ENCODE measurements at places on chromosomes 6 and 20.

GRCh38 chr20:63178889-63179686 lies 36.8 kb downstream of the YTHDF1 start:
- H3K4me1 ChIP-seq = peaks cover 28% of the 10 kb centered on the region
- no peaks in the 10 kb centered on the region for H3K36me3 ChIP-seq
- H3K27me3 ChIP-seq = peaks cover 62% of the 10 kb centered on the region
- peak; percentile 45 for DNase-seq
- H3K27ac ChIP-seq = no peak overlapping the region

DNA sequence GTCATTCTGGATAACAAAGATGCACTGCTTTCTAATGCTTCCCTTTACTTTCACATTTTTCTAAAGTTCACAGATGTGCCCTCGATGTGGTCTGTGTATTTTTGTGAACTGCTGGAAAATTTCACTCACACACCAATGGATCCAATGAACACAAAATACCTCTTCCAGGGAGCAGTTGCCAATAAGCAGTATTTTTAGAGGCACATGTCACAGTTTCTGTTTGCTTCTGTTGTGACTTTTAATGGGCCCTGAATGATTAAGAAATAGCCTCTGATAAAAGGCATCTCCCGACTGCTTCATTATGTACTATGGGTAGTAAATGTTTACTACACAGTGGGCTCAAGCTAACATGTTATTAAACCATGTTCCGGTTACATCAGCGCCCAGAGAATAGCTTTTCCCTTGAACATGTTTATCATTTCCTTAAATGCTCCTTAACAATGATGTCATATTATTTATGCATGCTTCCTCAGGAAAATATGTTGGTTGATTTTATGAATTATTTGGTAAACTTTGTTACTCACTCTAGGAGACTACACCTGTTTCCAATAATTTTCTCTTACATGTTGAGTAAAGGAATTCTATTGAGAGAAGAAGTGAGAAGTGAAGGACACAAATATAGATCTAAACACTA lies 188.0 kb downstream of the KCNQ5 start:
- no peak for DNase-seq
- H3K27me3 ChIP-seq = no peaks in the 10 kb centered on the region
- no peak overlapping the region for H3K27ac ChIP-seq
- H3K4me1 ChIP-seq = no peaks in the 10 kb centered on the region
- no peak overlapping the region for H3K4me3 ChIP-seq

DNA sequence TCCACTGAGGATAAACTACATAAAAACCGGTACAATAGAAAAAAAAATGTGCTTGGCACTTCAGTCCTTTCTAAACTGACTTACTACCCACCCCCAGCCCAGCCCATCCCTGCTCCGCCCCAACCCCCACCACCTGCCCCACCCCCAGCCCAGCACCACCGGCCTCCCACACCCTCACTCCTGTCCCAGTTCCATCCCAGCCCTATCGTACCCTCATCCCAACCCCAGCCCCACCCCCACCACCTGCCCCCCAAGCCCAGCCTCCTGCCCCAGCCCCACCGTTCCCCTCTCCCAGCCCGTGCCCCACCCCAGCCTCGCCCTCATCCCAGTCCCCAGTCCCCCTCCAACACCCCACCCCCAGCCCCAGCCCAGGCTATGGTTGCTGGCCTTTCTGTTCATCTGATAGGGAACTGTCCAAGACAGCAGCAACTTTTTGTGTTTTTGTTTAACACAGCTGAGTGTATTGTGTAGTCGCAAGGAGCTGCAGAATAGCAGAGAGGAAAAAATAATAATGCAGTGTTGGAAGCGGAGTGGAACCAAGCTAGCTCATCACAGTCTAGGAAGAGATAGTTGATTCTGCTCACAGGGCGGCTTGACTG lies 61.9 kb downstream of the SASH1 start:
- no peak overlapping the region for H3K4me3 ChIP-seq
- DNase-seq = no peak
- no peaks in the 10 kb centered on the region for H3K4me1 ChIP-seq
- H3K36me3 ChIP-seq = no peaks in the 10 kb centered on the region

DNA sequence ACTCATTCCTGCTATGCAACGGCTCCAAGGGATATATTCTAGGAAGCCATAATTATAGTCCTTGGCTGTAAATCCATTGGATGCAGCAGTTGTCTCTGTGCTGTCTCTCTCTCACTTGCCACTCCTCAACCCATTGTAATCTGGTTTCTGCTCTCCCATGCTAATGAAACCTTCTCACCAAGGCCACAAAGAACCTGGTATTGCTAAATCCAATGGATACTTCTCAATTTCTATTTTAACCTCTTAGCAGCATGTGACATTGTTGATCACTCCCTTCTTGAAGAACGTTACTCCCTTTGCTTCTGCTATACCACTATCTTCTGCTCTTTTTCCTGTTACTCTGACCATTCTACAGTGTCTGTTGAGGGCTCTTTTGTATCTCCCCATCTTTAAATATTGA lies 39.8 kb upstream of the GCLC start:
- DNase-seq = no peak
- no peaks in the 10 kb centered on the region for H3K27me3 ChIP-seq
- H3K36me3 ChIP-seq = no peaks in the 10 kb centered on the region
- H3K4me3 ChIP-seq = no peak overlapping the region
- H3K27ac ChIP-seq = no peak overlapping the region
- H3K4me1 ChIP-seq = no peaks in the 10 kb centered on the region

DNA sequence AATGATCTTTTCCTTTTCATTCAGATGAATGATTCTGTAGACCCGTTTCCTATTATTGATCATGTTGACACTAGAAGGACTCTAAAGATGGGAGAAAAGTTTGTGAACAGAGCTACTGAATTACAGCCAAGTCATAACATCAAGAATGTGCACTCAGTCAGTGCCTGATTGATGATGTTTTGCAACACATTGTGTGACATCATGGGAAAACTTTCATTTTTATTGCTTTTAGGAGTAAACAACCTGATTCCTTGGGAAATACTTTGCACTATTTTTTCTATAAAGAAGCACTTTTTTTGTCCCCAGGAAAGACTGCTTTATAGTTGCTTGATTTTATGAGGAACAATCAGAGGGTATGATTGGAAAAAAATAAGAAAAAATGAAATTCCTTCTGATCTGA lies 383.8 kb upstream of the JAG1 start:
- no peaks in the 10 kb centered on the region for H3K36me3 ChIP-seq
- H3K27ac ChIP-seq = no peak overlapping the region
- H3K27me3 ChIP-seq = no peaks in the 10 kb centered on the region
- no peak for DNase-seq
- H3K4me1 ChIP-seq = no peaks in the 10 kb centered on the region

DNA sequence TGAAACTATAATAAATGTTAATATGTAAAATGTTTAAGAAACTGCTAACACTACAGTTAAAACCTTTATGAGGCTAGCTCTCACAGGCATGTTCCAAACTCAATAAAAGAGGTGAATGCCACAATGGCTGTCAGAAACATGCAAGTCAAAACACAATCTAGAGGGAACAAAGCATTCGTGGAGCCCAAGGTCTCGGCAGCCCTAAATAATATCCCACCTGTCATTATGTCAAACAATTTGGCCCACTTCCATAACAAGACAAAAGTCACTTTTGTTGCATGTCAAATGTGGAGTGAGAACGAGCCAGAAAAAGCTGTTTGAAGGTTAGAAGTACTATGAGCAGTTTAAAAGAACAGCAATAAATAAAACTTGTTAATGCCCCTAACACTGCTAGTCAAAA lies 181.9 kb downstream of the GMDS start:
- no peak overlapping the region for H3K4me3 ChIP-seq
- no peaks in the 10 kb centered on the region for H3K27me3 ChIP-seq
- DNase-seq = no peak
- H3K36me3 ChIP-seq = no peaks in the 10 kb centered on the region
- no peaks in the 10 kb centered on the region for H3K4me1 ChIP-seq
- no peak overlapping the region for H3K27ac ChIP-seq

DNA sequence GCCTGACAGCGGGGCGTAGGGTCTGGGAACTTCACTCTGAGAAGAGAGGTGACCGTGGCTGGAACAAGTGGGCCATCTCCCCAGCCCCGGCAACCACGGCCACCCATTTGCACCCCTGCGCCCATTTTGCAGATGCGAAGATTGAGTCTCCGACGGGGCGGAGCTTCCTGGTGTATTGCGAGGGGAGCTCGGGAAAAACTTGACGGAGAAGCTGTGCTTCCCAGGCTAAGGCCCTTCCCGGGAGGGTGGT lies 653 bp downstream of the ZNF335 start:
- H3K4me3 ChIP-seq = peak overlapping the region; percentile 71
- no peaks in the 10 kb centered on the region for H3K27me3 ChIP-seq
- H3K27ac ChIP-seq = peak overlapping the region; percentile 99
- peaks cover 18% of the 10 kb centered on the region for H3K4me1 ChIP-seq
- H3K36me3 ChIP-seq = peaks cover 29% of the 10 kb centered on the region

DNA sequence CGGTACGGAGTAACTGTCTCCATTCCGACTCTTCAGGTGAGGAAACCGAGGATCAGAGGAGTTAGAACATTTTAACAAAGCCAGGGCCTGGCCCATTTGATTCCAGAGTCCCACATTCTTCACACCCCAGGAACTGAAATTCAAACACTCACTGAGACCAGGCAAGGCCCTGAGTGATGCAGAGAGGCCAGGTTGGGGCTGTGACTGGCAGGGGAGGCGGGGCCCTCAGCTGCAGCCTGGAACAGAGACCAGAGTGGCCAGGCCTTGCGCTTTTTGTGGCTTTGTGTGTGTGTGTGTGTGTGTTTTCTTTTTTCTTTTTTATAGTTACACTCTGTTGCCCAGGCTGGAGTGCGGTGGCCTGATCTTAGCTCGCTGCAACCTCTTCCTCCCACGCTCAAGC lies 57.2 kb downstream of the BCAS4 start:
- H3K4me3 ChIP-seq = no peak overlapping the region
- H3K4me1 ChIP-seq = no peaks in the 10 kb centered on the region

DNA sequence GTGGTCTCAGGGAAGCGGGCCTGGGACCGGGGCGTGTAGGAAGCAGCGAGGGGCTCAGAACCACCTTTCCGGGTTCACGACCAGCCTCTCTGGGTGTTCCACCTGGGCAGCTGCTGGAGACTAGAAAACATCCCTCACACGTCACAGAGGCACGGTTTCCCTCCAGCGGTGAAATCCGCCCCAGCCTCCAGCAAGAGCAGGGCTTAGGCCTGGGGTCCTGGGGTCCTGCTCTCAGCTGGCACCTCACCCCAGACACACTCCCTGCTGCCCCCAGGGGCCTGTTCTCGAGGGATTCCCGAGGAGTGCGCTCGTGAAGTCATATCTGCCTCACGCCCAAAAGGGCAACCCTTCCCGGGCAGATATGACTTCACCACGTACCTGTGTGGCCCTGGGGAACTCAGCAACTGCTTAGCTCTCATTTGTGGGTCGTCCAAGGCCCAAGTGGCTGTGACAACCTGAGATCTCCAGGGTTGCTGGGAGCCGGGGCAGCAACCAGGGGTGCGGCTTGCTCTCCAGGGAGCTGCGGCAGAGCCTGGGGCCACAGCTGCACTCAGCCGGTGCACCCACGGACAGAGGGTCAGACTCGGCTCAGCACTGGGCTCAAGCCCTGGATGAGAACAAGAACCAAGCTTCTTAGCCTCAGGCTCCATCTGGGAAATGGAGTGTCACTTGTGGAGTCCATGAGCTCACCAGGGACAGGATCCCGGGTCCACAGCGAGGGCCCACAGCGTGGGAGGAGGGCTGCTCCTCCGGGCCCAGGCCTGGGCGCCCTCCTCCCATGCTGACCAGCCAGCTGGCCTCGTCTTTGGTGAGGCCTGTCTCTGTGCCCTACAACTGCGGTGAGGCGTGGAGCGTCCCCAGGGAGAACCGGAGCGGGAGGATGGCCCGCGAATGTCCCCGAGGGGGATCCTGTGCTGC lies 661 bp downstream of the FNDC11 start:
- peaks cover 16% of the 10 kb centered on the region for H3K4me1 ChIP-seq
- H3K4me3 ChIP-seq = peak overlapping the region; percentile 65
- H3K27ac ChIP-seq = peak overlapping the region; percentile 72
- H3K27me3 ChIP-seq = peaks cover 3% of the 10 kb centered on the region

- H3K4me3 ChIP-seq = no peak overlapping the region
- no peak overlapping the region for H3K27ac ChIP-seq
- H3K27me3 ChIP-seq = no peaks in the 10 kb centered on the region
- H3K4me1 ChIP-seq = no peaks in the 10 kb centered on the region
Observed at GRCh38 chr20:45087814-45088213, 13.1 kb downstream of the KCNS1 start.

DNA sequence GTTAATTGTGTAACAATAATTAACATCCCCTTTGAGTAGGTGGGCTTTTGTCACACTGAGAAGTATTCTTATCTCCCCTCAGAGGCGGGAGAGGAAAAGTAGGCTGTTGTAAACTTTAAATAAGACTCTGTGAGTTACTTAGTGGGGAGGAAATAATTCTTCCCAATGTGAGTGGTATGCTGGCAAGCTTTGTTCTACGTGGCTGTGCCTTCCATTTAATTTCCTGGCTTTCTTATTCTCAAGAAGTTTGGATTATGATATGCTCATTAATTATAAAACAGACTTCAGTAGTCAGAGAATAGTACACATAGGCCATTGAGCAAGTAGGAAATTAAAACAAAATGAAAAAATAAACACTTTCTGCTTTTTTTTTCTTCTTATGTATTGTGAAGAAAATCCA lies 19.1 kb downstream of the ADGRB3 start:
- H3K27ac ChIP-seq = no peak overlapping the region
- H3K4me1 ChIP-seq = no peaks in the 10 kb centered on the region
- no peaks in the 10 kb centered on the region for H3K27me3 ChIP-seq
- no peaks in the 10 kb centered on the region for H3K36me3 ChIP-seq
- DNase-seq = no peak

DNA sequence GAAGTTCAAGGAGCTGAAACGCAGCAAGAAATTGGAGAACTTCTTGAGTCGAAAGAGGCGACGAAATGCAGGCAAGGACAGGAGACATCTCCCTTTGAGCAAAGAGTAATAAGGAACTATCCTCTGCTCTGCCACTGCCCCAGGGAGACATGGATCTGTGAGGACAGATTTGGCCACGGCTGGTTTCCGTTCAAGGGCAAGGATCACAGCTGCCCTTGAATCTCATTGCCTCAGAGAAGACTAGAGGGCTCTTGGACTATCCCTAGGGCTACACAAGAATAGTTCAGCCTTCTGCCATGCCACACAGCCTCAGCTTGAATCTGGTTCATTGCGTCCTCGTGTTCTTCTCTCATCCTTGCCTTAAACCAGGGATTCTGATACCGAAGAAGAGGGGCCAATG lies 7.7 kb downstream of the RRP36 start:
- H3K4me1 ChIP-seq = no peaks in the 10 kb centered on the region
- H3K4me3 ChIP-seq = no peak overlapping the region
- no peak overlapping the region for H3K27ac ChIP-seq
- no peaks in the 10 kb centered on the region for H3K27me3 ChIP-seq

GRCh38 chr6:1858196-1858595 lies 248.5 kb downstream of the FOXC1 start:
- no peak overlapping the region for H3K4me3 ChIP-seq
- H3K4me1 ChIP-seq = no peaks in the 10 kb centered on the region
- no peaks in the 10 kb centered on the region for H3K27me3 ChIP-seq
- H3K27ac ChIP-seq = no peak overlapping the region
- no peaks in the 10 kb centered on the region for H3K36me3 ChIP-seq

GRCh38 chr20:45041464-45042337 lies 59.2 kb downstream of the KCNS1 start:
- H3K4me1 ChIP-seq = peaks cover 23% of the 10 kb centered on the region
- H3K36me3 ChIP-seq = peaks cover 48% of the 10 kb centered on the region
- no peak overlapping the region for H3K4me3 ChIP-seq
- H3K27me3 ChIP-seq = no peaks in the 10 kb centered on the region
- no peak for DNase-seq
- H3K27ac ChIP-seq = peak overlapping the region; percentile 57

- no peak overlapping the region for H3K27ac ChIP-seq
- no peaks in the 10 kb centered on the region for H3K36me3 ChIP-seq
- no peaks in the 10 kb centered on the region for H3K27me3 ChIP-seq
- H3K4me1 ChIP-seq = no peaks in the 10 kb centered on the region
Observed at GRCh38 chr20:54995553-54995952, 520.2 kb downstream of the DOK5 start.

Measured in effector memory CD4-positive, alpha-beta T cell (primary cell).